Cardiac muscle cell (in vitro differentiated cells and primary cell): ENCODE measurements at places on chromosomes 7 and 10. TPM values are rescaled to one million over a fixed set of nuclear protein-coding genes. Genes with fewer than 3 reads are reported as not detected.

- DNase-seq, result no peak
These were observed 194.0 kb downstream of the DOCK4 start for GRCh38 chr7:112012242-112012641.

- no peak for DNase-seq
These were observed 41.9 kb upstream of the OGDHL start for GRCh38 chr10:49803988-49804387.

GRCh38 chr7:133511252-133511651 lies 258.4 kb downstream of the EXOC4 start:
- no peak for DNase-seq

The FRAT1 gene
- 12.7 and 17.3 TPM in 2 replicates for total RNA-seq

DNA sequence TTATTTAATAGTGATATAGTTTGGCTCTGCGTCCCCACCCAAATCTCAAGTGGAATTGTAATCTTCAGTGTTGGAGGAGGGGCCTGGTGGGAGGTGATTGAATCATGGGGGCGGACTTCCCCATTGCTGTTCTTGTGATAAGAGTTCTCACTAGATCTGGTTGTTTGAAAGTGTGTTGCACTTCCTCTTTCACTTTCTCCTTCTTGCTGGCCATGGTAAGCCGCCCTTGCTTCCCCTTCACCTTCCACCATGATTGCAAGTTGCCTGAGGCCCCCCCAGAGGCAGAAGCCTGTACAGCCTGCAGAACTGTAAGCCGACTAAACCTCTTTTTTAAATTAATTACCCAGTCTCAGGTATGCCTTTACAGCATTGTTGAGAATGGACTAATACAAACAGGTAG lies 101.4 kb downstream of the MTPAP start:
- no peak for DNase-seq
